IMR-90 (cell line): ENCODE measurements at places on chromosomes 3 and 15.

- no peak for DNase-seq
Observed at GRCh38 chr3:129586746-129587430, 19.6 kb downstream of the PLXND1 start.

GRCh38 chr3:46748170-46748569 lies 30.5 kb upstream of the PRSS50 start:
- no peak for DNase-seq

GRCh38 chr3:31234145-31234544 lies 298.6 kb upstream of the STT3B start:
- DNase-seq: no peak

DNA sequence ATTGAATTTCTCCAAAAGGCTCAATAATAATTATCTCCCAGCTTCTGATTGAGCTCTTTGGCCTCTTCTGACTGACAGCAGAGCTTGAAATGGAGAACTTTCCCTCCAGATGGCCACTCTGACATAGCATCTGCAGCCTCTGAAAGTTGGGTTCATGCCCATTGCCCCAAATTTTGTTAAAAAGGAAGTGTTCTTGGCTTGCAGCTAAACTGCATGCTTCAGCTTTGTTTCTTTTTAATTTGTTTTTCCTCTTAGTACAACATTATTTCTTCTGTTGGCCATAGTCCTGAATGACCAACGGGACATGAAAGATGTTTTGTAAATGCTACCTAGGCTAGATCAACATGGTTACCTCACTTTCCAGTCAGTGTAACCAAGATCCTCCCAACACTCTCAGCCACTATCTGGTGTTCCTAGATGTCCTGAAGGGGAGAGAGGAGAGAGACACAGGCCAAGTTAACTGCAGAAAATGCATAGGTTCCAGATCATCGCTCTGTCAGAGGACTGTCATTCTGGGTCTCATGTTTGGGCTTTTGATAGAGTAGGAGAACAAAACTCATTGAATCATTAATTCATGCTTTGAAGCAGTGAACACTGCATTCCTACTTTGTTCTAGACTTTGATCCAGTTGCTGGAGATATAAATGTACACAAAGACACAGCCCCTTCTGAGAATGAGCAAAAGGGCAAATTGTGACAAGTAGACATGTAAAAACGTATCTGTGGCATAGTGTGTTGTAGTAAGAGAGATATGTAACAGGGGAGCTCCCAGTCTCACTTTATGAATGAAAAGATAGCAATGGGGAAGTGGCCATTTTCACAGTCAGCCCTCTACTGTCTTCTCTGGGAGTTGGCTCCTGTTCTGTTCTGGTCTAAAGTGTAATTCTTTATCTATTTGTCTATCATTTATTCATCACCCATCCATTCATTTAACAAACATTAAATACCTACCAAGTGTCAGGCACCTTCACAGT lies 156.2 kb downstream of the ZNF621 start:
- no peak for DNase-seq

DNA sequence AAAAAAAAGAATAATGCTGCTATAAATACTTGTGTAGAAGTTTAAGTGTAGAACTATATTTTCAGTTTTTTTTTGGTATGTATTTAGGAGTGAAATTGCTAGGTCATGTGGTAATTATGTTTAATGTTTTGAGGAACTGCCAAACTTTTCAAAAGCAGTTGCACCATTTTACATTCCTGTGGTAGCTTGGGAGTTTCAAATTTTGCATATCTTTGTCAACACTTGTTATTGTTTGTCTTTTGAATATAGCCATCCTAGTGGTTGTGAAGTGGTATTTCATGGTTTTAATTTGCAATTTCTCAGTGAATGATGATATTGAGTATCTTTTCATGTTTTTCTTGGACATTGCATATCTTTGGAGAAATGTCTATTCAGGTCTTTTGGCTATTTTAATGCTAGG lies 30.4 kb downstream of the SKIL start:
- peak; percentile 11 for DNase-seq

DNA sequence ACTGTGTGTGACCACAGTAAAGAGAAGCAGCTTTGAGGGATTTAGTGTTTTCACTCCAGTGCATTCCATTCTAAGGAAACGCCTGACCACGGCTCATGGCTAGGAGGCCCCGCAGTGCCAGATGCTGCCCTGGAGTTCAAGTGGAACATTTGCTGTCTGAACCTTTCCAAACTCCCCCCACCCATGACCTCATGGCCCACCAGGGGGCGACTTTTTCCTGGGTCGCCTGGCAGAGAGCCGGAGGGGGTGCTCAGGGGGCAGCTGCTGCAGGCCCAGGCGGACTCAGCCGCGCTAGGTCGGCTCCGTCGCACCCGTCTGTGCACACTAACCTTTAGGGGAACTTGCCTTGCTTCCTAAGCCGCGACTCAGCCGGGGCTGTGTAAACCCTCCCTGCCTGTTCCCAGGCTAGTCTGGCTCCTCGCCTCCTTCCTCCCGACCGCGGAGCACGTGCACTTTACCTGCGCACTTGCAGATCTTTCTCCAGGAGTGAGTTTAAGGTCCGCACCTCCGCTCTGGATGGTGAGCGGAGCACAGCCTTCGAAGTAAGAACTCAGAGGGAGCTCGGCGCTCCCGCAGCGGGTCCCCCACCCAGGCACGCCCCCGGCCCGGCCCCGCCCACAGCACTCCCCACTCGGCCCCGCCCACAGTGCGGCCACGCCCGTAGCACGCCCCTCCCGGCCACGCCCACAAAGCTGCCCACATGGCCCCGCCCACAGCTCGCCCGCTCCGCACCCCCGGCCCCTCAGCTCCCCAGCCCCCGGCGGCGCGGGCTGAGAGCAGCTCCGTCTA lies at the start of gene OCA2:
Gene OCA2 (minus strand): TSS at position 550 of the 789 bp plus-strand sequence. CDS start 17,441 bp downstream, outside the sequence.
- peak; percentile 30 for DNase-seq
